ENCODE measurements at places on chromosomes 7 and 10.

GRCh38 chr7:157944734-157945291 is 608.0 kb downstream of the DNAJB6 start:
- no peak for DNase-seq

DNA sequence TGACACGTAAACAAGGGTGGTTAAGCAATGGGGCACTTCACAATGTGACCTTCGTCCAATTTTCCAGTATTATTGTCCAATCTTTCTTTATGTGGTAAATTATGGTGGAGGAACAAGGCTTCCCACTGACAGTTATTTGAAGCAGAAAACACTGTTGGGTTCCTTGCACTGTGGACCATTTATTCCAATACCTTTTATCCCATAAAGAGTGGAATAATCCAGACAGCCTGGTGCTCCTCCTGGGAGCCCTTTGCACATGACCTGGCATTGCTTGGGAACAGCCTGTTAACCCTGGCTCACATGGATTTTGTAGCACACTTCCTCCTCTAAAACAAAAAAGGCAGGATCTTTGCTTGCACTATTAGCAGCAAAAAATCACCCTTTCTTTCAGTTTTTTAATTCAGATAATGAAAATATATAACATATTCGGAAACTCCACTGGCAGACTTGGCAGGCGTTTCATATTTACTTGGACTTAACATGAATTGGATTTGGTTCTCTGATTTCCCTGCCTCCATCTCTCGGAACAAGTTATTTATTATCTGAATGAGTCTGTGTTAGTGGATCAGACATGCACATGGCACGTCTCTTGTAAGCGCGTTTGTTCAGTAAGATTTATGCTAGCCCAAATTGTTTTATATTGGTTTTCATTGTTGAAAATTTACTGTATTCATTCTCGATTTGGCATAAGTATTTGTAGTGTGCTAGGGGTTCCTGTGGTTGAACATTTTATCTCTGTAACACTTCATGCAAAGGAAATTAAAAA is 59.3 kb downstream of the BMPER start:
- DNase-seq = no peak

DNA sequence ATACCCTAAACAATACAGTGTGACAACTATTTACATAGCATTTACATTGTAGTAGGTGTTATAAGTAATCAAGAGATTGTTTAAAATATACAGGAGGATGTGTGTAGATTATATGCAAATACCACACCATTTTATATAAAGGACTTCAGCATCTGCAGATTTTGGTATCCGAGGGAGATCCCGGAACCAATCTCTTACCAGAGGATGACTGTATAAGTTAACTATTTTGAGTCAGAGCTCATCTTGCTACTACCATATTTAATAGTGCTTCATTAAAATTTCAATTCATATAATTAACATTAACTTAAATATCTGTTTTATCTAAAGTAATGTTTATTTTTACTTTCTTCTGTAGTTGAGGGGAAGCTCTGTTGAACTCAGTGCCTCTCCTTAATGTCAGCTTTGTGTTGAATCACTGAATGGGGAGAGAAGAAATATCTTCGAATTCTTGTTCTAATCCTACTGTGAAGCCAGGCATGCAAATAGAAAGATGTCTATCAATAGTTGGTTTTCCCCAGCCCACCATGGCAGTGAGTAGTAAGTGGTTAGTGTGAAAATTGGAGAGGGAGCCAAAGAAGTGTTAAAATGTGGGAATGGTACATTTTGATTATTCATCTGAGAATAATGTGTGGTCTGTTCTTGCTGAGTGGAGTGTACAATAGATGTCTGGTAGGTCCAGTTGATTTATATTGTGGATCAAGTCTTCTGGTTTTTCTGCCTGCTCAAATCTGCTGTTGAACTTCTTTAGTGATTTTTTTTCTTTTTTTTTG is 90.1 kb upstream of the CYP26C1 start:
- DNase-seq = no peak

- no peak for DNase-seq
Observed at GRCh38 chr7:34128762-34129161, 223.4 kb downstream of the BMPER start.

DNA sequence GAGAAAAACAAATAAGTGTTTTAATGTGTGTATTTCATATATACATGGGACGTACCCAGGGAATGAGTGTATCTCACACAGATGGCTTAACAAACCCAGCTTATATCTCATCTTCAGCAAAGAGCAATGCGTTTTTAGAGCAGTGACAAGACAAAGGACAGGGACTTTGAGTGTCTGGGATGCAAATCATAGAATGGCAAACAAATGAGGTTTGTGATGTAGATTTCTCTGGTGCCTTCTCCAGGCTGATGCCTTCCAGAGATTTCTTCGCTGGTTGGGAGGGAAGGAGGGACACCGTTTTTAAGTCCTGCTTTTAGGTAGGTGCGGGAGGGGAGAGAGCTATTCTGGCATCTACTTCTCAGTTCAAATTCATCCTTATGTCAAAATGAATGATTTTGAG is 16.6 kb downstream of the LANCL2 start:
- no peak for DNase-seq

GRCh38 chr10:73857446-73857845 is 16.9 kb downstream of the CAMK2G start:
- DNase-seq = no peak

- DNase-seq = peak; percentile 77
Observed at GRCh38 chr7:17301471-17302456, 3.3 kb downstream of the AHR start.

GRCh38 chr10:24008164-24009091 is 200.5 kb upstream of the KIAA1217 start:
- DNase-seq = no peak

GRCh38 chr10:103566536-103566935 is 73.0 kb downstream of the NEURL1 start:
- DNase-seq = no peak

DNA sequence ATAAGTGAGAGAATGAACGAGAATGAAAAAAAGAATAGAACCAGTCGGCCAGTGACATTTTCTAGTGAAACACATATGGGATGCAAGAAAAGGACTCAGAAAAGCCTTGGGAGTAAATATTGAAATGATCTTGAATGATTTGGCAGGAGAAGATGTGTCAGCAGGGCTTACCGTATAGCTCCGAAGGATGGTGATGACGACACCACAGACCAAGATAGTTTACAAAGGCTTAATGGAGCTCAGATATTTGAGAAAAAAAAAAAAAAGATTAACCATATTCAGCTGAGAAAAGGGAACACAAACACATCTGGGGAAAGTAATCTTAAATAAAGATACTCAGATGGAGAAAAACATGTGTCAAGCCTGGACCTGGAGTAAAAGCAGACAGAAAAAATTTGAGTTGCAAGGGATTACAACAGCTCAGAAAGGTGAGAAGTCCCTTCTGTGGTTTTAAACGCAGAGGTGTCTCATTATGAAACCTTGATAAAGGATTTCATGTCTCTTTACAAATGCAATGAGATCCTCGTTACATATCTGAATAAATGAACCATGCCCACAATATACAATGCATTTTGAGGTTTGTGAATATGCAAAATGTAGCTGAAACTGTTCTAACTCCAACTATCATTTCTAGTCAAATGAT is 36.0 kb downstream of the DNAJB9 start:
- no peak for DNase-seq
